Activated naive CD4-positive, alpha-beta T cell treated with anti-CD3 and anti-CD28 coated beads, Interleukin-2, amount 50 U/mL, for 72 hours (primary cell): ENCODE measurements at places on chromosomes 6 and 20. TPM values are rescaled to one million over a fixed set of nuclear protein-coding genes. Genes with fewer than 3 reads are reported as not detected.

HSPA12B gene
- not detected for total RNA-seq

GRCh38 chr20:13325033-13325432 lies 104.0 kb downstream of the ISM1 start:
- no peak for DNase-seq

RIPPLY2 gene
- not detected for total RNA-seq

LZTS3 gene
- 2.0 TPM for total RNA-seq

DNA sequence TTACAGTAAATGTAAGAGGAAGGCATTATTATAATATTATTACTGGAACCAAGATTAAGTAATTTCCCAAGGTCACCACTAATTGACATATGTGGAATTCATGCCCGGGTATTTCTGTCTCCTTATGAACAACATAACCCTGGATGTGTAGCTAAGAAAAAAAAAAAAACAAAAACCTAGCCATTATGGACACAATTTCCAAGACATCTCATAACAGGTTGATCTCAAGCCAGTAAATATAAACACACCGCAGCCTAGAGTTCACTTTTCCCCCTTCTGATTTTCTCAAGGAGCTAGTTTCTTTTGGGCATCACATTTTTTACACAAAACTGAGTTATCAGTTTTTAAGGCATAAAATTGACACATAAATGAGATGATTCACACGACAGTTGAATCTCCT lies 306.5 kb upstream of the RSPO3 start:
- DNase-seq: no peak

GRCh38 chr6:129748212-129748900 lies 38.4 kb upstream of the ARHGAP18 start:
- DNase-seq: peak; percentile 65

CDK19 gene
- total RNA-seq: 17.9 TPM

DNA sequence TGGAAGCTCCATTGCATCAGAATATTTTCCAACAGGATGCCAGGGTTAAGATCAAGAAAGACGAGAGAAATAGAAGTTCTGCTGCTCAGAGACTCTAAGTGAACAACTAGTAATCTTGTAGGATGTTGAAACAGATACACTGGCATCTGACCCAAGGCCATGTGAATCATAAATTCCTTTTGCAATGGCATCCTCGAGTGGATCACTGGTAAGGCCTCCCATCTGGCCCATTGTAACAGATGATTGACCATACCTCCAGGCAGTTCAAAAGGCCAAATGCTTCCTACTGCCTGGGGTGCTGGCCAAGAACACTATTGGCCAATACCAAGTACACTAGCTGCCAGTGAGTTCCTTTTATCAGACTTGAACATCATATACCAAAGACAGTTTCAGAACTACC lies 9.9 kb upstream of the SLC17A3 start:
- no peak for DNase-seq

DNA sequence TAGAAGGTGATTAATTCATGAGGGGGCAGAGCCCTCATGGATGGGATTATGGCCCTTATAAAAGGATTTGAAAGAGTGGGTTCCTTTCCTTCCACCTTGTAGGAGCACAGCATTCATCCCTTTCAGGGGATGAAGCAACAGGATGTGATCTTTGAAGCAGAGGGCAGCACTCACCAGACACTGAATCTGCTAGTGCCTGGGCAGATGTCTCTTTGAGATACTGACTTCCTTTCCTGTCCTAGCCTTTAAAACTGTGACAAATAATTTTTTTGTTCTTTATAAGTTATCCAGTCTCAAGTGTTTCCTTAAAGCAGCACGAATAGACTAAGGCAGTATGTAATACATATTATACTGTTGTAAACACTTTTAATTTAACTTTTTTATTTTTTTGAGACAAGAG lies 538.6 kb upstream of the RNF217 start:
- DNase-seq: no peak

KIF25 gene
- total RNA-seq: not detected

FAM83D gene
- 18.4 TPM for total RNA-seq

FHL5 gene
- total RNA-seq: not detected

DNA sequence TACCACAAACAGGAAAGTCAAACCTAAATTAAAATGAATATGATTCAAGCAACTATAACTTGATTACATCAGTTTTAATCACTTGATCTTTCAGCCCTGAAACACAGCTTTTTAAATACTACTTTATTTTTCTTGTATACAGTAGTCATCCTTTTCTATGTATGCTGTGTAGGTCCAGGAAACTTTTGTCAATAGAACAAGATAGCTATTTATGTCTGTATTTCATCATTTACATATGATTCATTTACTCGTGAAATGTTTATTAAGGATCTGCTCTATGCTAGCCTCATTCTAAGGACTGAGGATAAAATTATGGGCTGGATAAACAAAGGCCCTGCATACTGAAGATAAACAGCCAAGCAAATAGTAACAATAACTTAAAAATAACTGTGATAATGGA lies 930.2 kb downstream of the TFAP2A start:
- no peak for DNase-seq

OLIG3 gene
- 0.14 TPM for total RNA-seq

DNA sequence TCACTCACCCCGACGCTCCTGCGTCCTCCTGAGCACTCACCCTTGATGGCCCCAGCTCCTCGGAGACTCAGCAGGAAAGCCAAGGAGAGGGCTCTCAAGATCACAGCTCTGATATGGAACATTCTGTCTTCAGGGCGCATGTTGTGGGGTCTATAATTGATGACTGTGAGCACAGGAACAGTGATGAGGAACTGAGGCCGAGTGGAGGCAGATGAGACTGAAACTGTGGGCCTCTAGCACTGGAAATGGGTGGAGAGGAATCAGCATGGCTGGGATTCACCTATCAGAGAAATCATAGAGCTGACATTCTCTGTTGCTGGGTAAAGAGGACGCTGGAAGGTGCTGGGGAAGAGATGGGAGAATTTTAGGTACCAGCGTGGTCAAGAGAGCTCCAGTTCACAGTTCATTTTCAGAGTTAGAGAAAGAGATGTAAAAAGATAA lies at the start of gene HLA-DPA1:
HLA-DPA1 (minus strand) TSS at position 219 of the 441 bp plus-strand sequence.
- DNase-seq: peak; percentile 63

TTI1 gene
- total RNA-seq: 40.2 TPM

VWA7 gene
- 2.6 TPM for total RNA-seq

DNA sequence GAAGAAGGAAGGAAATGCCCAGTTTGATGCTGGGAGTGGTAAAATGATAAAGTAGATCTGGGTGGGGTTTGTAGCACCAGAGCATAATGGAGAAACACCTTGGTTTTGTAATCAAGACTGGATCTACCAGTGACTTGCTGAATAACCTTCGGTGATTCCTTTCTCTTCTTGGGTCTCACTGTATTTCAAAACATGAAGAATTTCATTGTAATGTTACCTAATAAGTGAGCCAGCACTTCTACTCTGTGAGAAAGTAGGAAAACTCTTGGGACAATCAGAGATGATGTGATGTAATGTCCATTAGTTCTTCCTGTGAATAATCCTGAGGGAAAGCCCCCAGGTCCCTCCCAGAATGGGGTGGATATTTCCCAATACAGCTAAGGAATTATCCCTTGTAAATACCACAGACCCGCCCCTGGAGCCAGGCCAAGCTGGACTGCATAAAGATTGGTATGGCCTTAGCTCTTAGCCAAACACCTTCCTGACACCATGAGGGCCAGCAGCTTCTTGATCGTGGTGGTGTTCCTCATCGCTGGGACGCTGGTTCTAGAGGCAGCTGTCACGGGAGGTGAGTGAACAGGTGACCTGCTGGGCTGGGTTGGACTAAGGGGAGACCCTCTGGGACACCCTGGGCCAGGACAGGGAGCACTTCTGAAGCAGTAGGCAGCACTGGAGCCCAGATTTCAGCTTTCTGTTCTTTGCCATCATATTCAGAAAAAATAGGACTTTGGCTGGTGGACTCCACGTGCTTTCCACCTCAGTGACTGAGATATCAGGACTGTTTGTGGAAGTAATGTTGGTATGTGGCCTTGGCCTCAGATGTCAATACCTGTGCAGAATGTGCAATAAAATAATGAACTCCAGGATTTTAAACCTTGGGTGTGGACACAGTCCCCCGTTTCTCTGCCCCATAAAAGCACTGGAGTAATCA lies at the start of gene PI3:
PI3 (plus strand) TSS at position 469 of the 931 bp plus-strand sequence; CDS start at position 490, 21 bp downstream.
- DNase-seq: no peak

TBX18 gene
- not detected for total RNA-seq

GRCh38 chr6:138948004-138948403 lies 40.0 kb downstream of the REPS1 start:
- no peak for DNase-seq

GRCh38 chr20:46883892-46884291 lies 10.8 kb upstream of the EYA2 start:
- DNase-seq: no peak

DBNDD2 gene
- total RNA-seq: 50.9 TPM

DNA sequence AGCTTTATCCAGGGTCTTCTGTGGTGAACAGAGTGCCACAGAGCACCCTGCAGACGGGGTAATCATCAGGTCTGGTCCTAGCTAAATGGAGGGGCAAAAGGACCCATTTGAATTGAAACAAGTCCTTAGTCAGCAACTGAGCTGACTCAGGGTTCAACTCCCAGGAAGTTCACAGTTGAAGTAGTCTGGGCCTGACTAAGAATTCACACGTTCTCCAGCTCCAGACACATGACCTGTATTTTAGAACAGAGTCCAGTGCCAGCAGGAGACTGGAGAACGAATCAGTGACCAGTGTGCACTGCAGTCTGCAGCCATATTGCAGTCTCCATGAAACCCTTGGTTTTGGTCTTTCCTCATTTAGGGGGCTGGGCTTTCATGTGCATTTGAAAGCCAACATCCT lies 85.2 kb downstream of the ELOVL4 start:
- no peak for DNase-seq

GRCh38 chr6:64988148-64988547 lies 718.9 kb downstream of the EYS start:
- no peak for DNase-seq
